ENCODE measurements at places on chromosomes 3 and 15. TPM values are rescaled to one million over a fixed set of nuclear protein-coding genes. Genes with fewer than 3 reads are reported as not detected.

DNA sequence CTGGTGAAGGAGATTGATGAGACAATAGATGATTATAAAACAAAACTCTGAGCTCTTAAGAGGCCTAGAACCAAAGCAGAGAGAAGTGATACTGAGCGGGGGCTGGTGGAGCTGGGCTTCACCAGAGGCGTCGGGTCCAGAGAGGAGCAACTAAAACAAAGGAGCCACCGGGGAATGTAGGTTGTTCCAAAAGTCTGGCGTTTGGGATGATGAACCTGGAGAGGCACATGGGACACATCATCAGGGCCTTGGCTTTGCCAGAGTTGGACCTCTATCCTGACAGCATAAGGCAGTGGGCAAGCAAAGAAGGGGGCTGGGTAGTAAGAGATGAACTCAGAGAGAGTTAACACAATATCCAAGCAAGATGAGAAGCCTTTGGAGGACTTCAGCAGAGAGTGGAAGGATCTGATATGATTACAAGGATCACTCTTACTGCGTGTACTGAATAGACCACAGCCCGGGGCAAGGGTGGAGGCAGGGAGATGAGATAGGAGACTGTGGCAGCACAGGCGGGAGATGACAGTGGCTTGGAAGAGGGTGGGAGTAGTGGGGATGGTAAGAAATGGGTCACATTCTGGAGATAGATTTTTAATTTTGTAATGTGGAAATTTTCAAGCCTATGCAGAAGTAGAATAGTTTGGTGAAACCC, 36.0 kb upstream of the RASA2 start:
- DNase-seq = no peak

- peak; percentile 94 for DNase-seq
Measured at GRCh38 chr15:71237456-71238188, 122.4 kb downstream of the THSD4 start.

- no peak for DNase-seq
Measured at GRCh38 chr15:88655103-88655553, 16.3 kb downstream of the ISG20 start.

DNA sequence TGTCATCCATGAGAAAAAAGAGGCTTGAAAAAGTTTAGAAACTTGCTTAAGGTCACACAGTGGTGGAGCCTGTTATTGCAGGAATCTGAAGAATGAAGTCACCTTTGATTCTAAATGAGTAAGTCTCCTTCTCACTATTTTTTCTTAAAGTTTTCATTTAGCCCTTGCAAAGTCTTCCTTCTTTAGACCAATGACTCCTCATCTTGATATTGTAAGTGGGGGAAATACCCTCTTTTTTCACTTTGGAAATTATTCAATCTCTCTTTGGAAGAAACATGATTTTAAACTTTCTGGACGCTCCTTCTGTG, 787 bp upstream of the SLMAP start:
- DNase-seq = no peak

DNA sequence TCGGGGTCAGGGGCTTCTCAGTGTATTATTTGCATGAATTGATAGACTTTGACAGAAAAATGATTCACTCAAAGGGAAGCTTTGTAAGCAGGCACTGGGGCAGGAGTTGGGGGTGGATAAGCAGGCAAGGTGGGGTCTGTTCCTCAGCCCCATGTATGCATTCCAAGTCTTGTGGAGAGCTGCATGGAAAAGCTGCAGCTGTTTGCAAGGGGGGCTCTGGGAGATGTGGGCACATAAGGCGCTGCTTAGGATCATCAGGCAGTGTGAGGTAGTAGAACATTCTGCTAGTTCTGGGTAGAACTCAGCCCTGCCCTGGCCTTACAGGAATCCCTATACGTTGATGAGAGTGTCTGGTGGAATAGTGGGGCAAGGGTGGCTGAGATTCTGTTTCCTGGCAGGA, 154.2 kb upstream of the LRIG1 start:
- no peak for DNase-seq

DNA sequence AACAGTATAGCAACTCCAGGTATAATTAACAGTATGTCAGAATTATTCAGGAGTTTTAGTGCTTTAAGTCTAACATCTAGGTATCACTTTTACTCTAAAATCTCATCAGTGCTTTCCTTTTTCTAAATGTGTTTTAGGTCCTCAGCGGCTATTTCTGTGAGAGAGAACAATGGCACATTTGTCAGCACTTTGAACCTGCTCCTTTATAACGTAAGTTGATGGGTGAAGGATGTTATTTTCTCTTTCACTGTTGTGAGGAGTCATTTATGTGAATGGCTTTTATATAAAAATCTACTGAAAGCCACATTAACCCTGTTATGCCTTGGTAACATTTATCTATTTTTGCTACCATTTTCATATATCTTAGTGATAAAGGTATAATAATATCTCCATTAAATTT, 22.8 kb downstream of the ZPLD1 start:
- no peak for DNase-seq

GRCh38 chr3:31016196-31016595, 121.7 kb upstream of the GADL1 start:
- DNase-seq = no peak

GRCh38 chr3:140906785-140907184, 34.9 kb upstream of the SLC25A36 start:
- DNase-seq = no peak

- DNase-seq = no peak
Measured at GRCh38 chr15:63277038-63277892, at the start of gene APH1B. Gene APH1B (plus strand): TSS chr15:63277605. CDS start chr15:63277624, 19 bp downstream.

DNA sequence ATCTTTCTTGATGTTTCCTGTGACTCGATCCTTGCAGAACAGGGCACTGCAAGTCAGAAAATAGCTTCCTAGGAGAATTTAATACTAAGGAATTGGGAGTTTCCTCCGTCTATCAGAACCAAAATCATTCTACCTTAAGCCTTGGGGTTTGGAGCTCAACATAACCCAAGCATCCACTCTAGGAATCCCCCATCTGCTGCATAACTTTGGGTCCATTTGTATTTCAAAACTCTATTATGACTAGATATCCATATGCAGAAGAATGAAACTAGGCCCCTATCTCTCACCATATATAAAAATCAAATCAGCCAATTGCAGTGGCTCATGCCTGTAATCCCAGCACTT, 61.7 kb upstream of the AKAP13 start:
- DNase-seq = no peak

- DNase-seq = no peak
Measured at GRCh38 chr3:35336601-35337000, 302.7 kb upstream of the ARPP21 start.

GRCh38 chr15:36779744-36780408, 200.4 kb downstream of the CDIN1 start:
- DNase-seq = no peak

DNA sequence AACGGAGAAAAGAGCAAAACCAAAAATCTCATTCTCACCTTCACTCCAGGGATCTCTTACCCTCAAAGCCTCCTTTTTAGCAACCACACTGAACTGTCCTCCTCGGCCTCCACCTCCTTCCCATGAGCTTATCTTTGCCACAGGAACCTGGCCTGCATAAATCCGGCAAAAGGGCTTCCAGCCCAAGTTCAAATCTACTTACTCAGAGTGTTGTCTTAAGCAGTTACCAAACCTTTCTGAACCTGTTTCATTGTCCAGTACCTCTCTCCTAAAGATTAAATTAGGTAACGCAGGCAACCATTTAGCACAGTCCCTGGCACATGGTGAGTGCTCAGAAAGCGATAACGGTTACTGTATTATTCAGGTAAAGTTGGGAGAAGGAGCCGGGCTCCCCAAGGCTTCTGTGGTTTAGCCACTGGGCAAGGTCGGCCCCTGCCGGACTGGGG, 777 bp downstream of the CIB1 start:
- DNase-seq = no peak

GRCh38 chr3:127162947-127163645, 29.8 kb upstream of the PRR23E start:
- DNase-seq = peak; percentile 10

DNA sequence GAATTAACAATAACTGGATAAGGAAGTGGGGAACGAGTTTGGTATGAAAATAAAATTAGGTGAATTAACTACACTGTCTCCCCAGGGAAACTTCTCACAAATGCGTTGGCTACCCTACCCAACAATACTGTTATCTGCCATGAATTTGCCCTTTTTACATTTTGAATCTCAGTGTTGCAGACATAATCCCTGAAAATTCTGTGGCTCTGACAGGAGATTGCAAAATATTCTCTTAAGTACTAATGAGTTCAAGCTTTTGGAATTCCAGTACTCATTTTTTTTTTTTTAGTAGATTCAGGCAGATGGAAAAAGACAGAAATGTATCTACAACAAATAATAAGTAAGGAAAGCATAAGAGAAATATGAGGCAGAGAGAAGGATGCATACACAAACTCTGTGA, 332.6 kb downstream of the LSAMP start:
- DNase-seq = no peak

DNA sequence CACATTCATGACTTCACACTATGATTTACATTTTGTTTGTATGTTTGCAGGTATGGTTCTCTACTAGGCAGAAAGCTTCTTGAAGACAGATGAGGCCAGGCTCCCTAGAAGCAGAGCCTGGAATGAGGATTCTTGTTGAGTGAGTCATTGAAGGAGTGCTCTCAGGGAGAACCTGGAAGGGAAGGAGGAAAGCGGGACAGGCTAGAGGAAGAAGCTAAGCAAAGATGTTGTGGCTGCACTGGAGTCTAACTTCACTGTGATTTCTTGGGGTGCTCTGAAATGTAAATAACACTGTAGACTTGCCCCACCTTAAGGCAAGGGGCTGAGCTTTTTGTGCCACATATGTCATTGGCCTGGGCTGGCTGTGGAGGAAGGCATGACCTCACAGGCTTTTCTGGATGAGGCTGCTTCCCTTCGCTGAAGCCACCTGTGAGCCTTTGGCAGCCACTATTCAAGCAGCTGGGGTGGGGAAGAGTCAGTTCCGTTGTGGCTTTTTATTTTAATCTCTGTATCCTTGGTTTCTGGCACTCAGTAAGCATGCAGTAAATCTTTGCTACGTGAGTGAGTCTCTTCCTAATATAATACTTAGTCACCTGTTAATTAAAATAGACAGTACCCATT, 307.3 kb downstream of the SV2B start:
- DNase-seq = no peak

DNA sequence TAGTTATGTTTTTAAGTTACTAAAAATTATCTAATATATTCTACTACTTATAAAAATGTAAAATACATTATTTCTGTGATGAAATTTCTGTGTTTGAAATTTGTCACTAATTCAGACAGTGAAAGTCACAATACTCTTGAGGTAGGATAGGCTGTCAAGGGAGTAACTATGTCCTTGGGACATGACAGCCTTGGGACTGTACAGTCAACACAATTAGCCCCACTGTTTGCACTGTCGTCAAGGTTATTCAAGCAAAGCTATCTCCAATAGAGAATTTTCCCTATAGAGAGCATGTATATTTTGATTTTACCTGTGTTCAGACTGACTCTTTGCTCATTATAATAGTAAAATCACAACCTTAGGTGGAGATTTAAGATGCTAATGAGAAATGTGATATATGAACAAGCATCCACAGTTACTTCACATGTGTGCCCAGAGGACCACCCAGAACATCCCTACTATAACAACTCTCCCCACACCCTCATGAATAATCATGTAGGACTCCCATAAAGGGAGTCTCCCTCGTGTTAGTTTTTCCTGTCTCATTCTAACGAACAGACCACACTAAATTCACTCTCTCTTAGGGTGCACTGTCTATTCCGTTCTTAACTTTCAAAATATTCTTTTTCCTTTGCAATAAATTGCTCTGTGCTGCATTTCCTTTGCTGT, 1476.3 kb upstream of the CADM2 start:
- DNase-seq = no peak

DNA sequence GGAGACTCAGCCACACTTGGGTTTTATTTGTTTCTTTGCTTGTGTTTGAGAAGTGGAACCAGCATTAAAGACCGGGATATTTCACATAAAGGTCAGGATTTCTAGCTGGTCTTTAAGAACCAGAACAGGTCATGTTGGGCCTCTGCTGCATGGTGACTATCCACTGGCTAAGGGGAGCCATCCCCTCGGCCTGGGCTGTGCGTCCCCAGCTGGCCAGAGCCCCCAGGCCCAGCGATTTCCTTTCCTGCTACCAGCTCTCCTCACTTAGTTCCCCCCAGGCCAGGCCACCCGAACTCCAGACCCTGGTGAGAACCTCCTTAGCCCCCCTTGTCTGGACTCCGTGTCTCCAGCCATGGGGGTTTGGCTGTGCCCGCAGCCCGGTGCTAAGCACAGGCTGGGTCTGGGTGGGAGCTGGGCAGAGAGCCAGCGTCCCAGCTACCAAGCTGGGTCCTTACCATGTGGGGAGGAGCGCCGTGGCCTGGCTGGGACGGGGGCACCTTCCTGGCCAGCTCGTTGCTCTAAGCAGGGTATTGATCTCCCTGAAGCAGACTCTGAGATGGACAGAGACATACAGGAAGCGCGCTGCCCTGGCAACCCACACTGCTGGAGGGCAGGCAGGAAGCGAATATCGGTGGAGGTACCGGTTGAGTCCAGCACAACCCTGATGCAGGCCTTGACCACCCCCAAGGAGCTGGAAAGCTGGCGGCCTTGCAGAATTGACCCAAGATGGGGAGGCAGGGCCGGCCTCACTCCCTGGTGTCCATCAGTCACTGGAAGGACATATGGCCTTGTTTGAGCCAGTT, 49.4 kb downstream of the KLF15 start:
- no peak for DNase-seq

DNA sequence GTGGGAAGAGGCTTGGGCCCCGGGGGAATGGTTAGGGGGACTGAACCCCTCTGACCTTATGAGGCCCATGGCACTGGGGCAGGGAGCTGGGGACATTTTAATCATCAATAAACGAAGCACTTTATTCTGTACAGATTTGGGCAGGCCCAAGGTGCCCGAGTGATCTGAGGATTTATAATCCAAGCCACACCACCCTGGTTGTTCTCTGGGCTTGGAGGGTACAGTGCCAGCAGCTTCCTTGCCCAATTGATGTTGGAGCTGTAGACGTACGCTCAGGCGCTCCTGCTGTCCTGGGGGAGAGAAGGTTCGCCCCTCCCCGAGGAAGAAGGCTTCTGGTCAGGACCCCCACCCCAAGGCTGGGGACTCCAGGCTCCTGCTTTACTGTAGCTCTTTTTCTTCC, 12.5 kb downstream of the ZBTB47 start:
- DNase-seq = no peak

DNA sequence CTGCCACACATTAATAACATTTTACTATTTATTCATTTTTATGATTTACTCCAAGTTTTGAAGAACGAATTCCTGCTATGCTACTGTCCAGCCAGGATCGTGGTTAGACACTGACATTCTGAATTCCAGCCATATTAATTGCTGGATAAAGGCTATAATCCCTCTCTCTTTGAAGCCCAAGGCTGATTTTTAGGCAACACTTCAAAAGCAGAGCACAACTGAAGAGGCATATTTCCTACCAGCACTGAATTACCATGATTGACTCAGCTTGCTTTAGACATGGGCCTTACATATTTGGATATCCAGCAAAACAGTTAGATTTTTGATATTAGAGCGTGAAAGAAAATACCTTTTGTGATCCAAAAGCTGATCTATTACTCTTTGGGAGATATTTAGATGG, 205.0 kb downstream of the ZIC1 start:
- DNase-seq = no peak

- DNase-seq = no peak
Measured at GRCh38 chr3:190210608-190211007, 89.9 kb upstream of the P3H2 start.

Gene CCNB2
- total RNA-seq = 9.5 TPM

Gene AGBL1
- not detected for total RNA-seq

Gene CXCR6
- total RNA-seq = not detected

Gene MRPL47
- total RNA-seq = 22.3 TPM

Gene FEM1B
- 35.2 TPM for total RNA-seq

Gene NR1I2
- total RNA-seq = not detected

Gene ZBTB20
- total RNA-seq = 12.5 TPM

Gene FBXO40
- total RNA-seq = not detected

Gene ZNF717
- 7.2 TPM for total RNA-seq

Gene ZNF660
- total RNA-seq = 0.76 TPM

Gene MCTP2
- 6.8 TPM for total RNA-seq
